GOT3 (cell line): ENCODE measurements at places on chromosomes 6 and 20.

GRCh38 chr6:30799210-30799609, 54.9 kb upstream of the IER3 start:
- DNase-seq: no peak

DNA sequence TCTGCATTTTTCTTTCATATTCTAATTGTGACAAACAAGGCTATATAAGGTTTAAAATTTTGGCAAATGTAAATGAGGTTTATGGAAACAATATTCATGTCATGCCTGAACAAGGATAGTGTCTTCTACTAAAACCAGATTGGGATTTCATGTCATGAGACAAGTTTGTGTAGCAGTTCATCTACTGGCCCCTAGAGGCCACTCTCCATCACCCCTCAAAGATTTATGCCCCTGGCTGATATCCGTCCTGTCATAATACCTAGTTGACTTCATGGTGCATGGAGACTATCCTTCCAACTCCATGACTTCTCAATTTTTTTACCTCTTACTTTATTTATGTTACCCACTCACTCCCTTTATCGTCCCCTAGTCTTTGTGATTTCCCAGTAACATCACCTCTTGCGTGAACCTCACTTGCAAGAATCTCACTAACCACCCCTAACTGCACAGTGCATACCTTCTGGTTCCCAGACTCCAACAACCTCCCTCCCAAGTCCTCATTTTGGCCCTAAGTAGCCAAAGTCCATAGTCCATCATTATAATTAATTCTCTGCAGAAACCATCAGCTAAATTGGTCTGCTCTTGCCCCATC, 179.8 kb downstream of the TASP1 start:
- DNase-seq: no peak

DNA sequence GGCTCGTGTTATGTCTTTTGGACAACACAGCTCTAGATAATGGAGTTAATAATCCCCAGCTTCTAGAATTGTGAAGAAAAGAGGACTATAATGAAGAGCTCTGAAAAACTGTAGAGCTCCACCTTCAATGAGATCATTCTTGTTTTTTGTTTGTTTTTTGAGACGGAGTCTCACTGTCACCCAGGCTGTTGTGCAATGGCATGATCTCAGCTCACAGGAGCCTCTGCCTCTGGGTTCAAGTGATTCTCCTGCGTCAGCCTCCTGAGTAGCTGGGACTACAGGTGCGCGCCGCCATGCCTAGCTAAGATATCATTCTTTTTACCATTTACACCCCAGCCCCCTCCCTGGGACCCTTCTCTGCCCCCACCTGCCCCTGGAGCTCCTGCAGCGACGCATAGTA, 36.6 kb downstream of the ERGIC3 start:
- no peak for DNase-seq

GRCh38 chr20:46590443-46590842, 40.0 kb upstream of the OCSTAMP start:
- no peak for DNase-seq

DNA sequence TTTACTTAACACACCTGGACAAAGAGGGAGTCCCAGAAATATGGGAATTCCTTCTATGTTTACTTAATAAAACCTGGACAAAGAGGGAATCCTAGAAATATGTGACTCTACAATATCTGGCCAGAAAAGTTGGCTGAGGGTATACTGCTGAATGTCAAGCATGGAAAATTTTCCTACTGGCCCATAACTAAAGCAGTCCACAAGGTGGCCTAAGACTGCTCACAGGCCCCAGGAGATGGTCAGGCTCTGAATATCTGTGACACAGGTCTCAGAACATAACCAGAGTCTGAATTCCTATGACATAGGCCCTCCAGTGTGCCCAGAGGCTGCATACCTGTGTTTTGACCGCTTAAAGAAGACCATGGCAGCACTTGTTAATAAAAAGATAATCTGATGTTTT, 578.2 kb upstream of the NRSN1 start:
- DNase-seq: no peak

- DNase-seq: no peak
Measured at GRCh38 chr6:137734875-137735182, 132.2 kb upstream of the TNFAIP3 start.

DNA sequence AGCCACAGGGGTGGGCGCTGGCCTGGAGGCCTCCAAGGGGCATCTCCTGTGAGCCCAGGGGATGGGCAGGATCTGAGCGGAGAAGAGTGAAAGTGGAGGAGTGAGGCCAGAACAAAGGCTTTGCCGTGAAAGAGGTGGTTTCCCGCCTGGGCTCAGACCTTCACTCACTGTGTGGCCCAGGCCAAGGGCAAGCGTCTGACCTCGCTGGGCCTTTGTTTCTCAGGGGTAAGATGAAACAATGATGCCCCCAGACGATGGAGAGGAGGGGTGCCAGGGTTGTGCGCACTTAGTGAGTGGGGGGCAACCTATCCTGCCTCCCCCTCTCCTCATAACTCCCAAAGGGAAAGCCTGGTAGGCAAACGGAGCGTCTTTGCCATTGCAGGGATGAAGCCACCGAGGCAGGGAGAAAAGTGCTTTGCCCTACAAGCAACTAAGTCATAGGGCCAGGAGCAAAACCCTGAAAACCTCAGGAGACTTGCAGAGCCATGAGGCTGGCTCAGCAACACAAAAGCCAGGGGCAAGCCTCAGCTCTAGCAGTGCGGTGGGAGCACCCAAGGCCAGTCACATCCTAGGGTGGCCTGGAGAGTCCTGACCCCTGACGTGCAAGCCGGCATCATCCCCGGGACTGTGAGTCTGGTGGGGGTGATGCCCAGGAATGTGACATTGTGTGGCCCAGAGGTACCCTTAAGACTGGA, 897 bp upstream of the STMN3 start:
- no peak for DNase-seq

GRCh38 chr6:513961-514360, 122.4 kb downstream of the IRF4 start:
- DNase-seq: no peak

DNA sequence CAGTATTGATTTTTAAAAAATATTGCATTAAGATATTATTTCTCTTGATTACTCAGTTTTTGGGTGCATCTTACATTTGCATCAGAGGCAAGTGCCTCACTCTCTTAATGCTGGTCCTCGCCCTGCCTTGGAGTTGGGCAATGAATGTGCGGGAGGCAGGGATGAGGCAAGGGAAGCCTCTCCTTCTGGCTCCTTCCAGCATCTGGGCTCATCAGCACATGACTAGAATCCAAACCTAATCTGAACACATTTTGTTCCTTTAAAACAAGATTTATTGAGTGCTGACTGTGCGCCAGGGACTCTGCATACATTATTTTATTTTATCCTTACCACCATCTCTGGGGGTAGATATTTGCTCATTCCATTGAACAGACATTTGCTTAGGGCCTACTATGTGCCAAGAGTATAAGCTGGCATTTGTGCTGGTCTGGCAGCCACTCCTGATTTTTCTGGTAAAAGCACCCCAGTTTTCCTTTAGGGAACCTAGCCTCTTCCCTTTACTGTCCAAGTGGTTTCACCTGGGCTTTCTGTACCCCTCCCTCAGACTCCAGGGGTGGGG, 71.9 kb upstream of the ZNFX1 start:
- no peak for DNase-seq

DNA sequence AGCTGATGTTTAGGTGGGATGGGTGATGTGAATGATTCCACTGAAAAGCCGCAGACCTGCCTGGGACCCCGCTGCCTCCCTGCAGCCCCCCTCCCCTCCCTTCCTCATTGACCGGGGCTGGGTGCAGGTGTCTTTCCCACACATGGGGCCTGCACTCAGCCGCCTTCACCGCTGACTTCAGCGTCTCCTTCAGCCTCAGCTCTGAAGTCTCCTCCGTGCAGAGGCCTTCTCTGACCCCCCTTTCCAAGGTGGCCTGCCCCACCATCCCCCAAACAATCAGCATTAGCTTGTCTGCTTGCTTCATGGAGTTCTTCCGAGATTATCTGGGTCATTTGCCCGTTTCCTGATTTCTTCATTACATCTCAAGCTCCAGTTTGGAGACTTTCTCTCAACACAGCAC, 140.7 kb downstream of the SMOC2 start:
- no peak for DNase-seq
